DMS 273 treated with DMSO at 0.1 percent for 48 hours (cell line): ENCODE measurements at places on chromosomes 1 and 21.

DNA sequence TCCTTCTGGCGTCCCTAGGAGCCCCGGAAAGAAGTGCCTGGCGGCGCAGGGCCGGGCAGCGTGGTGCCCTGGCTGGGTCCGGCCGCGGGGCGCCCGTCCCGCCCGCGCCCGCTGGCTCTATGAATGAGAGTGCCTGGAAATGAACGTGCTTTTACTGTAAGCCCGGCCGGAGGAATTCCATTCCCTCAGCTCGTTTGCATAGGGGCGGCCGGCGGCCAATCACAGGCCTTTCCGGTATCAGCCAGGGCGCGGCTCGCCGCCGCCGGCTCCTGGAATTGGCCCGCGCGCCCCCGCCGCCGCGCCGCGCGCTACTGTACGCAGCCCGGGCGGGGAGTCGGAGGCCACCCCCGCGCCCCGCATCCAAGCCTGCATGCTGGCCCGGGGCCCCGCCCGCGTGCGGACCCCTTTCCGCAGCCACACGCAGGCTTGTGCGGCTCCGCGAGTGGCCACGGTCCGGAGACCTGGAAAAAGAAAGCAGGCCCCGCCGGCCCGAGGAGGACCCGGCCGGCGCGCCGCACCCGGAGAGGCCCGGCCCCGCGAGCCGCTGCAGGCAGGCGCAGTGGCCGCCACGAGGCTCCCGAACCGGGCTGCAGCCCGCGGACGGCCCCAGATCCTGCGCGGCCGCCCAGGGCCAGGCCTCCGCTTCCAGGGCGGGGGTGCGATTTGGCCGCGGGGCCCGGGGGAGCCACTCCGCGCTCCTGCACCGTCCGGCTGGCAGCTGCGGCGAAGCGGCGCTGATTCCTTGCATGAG is 160.4 kb downstream of the RUNX1 start:
- DNase-seq: peak; percentile 81

DNA sequence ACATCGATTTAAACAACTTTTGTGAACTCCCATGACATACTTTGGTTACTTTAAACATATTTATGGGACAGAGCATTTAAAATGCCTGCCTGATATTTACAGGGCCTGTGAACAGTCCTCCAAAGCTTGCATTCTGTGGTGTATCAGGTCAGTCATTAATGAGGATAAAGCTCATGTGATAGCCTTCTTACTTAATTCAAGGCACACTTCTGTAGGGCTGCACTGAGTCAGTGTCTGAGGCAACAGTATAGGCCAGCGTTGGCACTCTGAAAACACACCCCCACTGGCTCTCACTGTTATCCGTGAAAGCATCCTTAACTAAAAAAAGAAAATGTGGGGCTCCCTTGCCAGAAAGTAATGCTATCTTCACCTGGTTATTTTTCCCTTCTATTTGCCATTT is 200.0 kb downstream of the NFIA start:
- no peak for DNase-seq

- no peak for DNase-seq
These were observed 373.5 kb downstream of the KIF26B start for GRCh38 chr1:245528258-245528635.

DNA sequence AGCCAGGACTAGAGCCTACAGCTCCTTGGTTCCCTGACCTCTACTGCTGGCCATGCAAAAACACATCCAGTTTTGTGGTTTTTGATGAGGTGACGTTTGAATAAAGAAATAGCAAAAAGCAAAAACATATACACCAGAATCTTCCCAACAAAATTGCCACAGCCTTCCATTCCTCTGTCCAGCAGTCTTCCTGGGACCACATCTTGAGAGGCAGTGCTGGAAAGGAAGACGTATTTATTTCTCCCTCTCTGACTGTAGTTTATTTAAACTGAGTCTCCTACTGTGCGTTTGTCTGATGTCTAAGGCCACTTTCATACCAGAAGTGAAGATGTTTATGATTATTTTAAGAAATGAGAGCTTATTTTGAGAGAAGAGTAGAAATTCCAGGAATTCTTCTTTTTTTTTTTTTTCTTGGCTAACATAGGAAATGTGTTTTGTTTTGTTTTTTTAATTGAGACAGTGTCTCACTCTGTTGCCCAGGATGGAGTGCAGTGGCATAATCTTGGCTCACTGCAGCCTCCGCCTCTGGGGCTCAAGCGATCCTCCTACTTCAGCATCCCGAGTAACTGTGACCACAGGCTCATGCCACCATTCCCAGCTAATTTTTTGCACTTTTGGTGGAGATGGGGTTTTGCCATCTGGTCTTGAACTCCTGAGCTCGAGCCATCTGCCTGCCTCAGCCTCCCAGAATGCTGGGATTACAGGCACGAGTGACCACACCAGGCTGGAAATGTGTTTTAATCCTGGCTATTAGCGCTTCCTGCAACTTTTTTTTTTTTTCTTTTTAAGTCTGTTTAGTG is 118.5 kb downstream of the ITSN1 start:
- DNase-seq: peak; percentile 32
